ENCODE measurements at places on chromosomes 3 and 15.
A peak's percentile ranks its signal among the peaks of the same experiment; 100 is the strongest.

DNA sequence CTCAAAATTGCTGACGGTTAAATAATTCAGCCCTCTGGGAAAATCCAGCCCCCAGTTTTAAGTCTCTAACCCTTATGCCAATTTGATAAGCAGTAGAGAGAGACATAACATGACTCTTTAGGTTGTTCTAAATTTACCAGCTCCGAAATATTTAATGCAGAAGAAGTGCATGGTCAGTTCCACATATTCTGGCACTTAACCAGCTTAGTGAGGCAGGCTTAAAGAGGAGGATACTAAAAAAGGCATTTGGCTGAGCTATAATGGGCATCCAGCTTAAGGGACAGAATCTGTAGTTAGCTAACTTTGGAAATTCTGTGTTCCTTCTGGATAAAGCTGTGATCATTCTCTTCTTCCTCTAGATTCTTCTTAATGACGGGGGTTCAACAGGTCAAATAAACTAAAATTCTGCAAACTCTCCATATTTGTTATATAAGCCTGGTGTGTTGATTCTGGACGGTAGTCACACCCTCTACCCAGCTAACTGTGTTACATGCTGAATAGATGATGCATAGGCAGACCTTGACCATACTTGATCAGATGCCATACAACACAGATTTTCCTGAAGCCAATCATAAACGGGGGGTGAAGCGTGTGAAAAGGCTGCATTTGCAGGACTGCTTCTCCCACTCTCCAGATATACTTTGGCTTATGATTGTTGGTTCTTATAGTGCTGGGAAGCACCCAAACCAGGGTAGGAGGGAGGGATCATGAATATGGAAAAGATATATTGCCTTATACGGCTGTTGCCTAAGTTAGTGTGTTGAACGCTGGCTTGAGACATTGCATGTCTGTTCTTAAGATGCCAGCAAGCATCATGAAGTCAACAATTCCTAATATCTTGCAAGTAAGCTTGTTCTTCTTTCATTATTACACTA lies 118.4 kb downstream of the FGF12 start:
- no peak for DNase-seq

DNA sequence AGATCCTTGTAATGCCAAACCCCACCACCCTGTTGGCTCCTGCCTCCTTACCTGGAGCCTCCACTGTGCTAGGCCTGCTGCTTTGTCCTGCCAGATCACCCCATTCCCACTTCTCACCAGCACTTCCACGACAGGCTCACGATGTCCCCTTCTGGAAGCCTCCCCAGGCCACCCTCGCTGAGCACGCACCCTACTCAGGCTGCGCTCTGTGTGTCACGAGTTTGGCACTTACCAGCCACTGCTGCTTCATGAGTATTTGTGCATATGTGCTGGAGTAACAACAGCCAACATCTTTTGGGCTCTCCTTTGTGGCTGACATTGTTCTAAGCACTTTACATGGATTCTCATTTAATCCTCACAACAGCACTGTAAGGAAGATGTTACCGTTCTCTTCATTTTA lies 58.1 kb downstream of the PDIA5 start:
- no peak for DNase-seq

DNA sequence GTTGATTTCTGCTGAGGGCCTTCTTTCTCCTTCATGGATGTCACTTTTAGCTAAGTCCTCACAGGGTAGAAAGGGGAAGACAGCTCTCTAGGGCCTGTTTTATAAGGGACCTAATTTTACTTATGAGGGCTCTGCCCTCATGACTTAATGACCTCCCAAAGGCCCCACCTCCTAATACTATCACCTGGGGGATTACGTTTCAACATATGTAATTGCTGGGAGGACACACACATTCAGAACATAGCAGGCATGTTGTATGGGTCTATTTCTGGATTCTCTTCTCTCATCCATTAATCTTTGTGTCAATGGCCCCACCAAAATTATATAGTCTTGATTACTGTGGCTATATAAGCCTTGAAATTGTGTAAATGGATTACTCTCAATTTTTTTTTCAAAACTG lies 255.0 kb downstream of the CLSTN2 start:
- DNase-seq, result no peak

- no peak for DNase-seq
Measured at GRCh38 chr3:149382101-149382467, 4.6 kb upstream of the TM4SF1 start.

DNA sequence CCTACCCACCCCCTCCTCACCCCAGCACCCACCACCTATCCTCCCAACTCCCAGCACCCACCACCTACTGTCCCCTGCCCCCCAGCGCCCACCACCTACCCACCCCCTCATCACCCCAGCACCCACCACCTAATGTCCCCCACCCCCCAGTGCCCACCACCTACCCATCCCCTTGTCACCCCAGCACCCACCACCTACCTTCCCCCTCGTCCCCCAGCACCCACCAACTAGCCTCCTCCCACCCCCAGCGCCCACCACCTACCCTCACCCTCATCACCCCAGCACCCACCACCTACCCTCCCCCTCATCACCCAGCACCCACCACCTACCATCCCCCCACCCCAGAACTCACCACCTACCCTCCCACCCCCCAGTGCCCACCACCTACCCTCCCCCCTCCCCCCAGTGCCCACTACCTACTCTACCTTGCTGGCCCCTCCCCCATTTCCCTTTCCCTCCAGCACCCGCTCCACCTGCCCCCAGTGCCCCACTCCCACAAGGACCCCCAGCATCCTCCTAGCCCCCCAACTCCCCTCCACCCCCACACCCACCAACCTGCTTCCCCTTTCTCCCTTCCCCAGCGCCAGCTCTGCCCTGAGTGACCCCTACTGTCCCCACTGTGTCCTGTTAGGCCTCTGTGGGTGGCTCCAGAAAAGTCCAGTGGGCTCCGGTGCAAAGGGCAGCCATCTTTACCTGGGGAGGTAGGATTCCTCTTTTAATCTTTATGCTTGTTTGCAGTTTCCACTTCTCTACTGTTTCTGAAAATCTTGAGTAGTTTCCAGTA lies 1.2 kb downstream of the UROC1 start:
- no peak for DNase-seq

GRCh38 chr3:159472611-159473010 lies 516.0 kb upstream of the IL12A start:
- no peak for DNase-seq

- no peak for DNase-seq
Measured at GRCh38 chr3:151673974-151674373, 59.8 kb upstream of the AADACL2 start.

DNA sequence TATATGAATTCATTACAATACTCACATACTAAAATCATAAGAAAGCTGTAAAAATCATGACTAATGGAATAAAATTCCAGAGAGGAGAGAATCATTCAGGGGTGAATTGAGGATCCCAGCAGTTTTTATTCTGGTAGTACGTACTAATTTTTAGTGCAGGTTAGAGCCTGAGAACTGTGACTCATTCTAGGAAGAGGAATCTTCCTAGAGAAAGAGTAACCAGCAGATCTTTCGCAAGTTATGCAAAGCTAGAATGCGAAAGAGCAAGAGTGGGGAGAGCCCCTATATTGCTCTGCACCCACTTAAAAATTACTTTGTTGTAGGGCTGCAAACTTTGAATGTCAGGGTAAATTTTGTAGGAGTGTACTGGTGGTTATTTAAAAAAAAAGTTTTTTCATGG lies 303.6 kb upstream of the ARPP21 start:
- DNase-seq, result no peak

DNA sequence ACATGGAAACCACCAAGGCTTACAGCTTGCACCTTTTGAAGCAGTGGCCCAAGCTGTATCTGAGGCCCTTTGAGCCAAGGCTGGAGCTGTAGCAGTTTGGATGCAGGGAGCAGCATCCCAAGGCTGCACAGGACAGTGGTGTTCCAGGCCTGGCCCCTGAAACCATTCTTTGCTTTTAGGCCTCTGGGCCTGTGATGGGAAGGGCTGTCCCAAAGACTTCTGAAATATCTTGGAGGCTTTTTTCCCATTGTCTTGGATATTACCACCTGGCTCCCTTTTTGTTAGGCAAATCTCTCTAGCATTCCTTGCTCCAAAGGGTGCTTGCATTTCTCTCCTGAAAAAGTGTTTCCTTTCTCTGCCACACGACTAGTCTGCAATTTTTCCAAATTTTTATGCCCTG lies 302.8 kb upstream of the MDFIC2 start:
- no peak for DNase-seq

- no peak for DNase-seq
Measured at GRCh38 chr15:42184296-42184695, 23.8 kb downstream of the VPS39 start.

DNA sequence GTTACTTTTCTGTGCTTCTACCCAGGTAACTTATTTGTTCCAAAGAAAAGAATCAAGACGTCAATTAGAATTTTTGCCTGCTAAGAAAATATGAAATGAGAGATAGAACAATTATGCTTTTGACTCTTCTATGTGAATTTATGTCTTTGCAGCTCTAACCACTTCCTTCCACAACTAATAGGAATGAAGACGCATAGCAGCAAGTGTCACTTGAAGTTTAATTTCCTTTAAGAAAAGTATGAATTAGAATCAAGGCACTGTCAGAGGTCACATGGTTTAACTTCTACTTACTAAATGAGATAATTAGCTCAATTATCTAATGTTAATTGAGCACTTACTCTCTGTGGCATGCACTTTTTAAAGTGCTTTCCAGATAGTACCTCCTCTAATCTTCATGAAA lies 3.3 kb downstream of the WDR49 start:
- DNase-seq, result no peak

DNA sequence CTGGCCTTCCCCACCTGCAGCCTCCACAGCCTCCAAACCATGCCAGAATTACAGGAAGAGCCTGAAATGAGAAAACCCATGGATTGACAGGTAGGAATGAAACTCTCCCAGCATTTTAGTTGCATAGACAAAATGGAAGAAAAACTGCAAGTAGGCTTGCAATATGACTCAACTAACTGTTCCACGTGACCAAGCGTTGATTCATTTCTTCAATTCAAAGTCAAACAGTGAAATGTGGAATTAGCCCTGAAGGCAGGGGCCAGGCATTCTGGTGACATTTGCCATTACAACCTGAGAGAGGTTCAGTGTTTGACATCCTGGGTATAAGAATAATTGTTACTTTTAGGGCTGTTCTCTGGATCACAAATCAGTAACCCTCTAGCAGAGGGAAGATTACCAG lies 676.5 kb upstream of the CFAP20DC start:
- no peak for DNase-seq

DNA sequence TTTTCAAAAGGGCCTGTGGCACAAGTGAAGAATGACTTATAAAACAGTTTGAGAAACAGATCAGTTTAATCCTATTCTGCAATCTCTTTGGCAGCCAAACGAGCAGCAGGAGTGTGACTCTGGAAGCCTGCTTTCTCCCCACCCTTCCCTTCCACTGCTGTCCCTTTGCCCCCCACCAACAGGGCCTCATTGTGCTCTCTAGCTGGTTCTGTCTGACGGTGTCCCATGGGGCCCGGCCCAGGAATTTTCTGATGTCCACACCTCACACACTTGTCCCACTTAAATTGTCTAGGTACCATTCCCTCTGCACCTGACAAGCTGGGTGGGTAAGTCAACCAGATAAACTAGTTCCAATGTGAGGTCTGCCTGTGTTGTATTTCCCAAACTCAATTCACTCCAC lies 16.4 kb downstream of the SLCO2A1 start:
- no peak for DNase-seq

GRCh38 chr15:67832897-67833709 lies 6.7 kb downstream of the RNU6-1 start:
- no peak for DNase-seq

DNA sequence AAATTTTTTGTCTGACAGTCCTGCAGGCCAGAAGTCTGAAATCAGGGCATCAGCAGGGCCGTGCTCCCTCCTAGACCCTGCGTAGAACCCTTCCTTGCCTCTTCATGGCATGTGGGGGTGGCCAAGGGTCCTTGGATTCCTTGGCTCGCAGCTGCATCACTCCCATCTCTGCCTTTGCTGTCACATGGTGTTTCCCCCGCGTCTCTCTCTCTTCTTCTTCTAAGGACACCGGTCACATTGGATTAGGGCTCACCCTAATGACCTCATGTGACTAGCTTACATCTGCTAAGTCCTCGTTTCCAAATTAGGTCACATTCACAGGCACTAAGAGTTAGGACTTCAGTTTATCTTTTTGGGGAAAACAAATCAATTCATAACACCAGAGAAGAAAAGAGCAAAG lies 12.0 kb downstream of the SLCO3A1 start:
- no peak for DNase-seq

GRCh38 chr3:110680450-110680849 lies 391.2 kb upstream of the NECTIN3 start:
- no peak for DNase-seq

GRCh38 chr3:174862101-174862500 lies 3.0 kb downstream of the NAALADL2 start:
- DNase-seq, result no peak

GRCh38 chr3:173191611-173192010 lies 50.6 kb upstream of the SPATA16 start:
- no peak for DNase-seq

GRCh38 chr15:85858586-85859375 lies 64.1 kb upstream of the KLHL25 start:
- peak; percentile 50 for DNase-seq

- DNase-seq, result no peak
Measured at GRCh38 chr3:125037498-125038150, 18.2 kb downstream of the HEG1 start.

- no peak for DNase-seq
Measured at GRCh38 chr3:98371186-98371585, 17.5 kb downstream of the OR5K4 start.

DNA sequence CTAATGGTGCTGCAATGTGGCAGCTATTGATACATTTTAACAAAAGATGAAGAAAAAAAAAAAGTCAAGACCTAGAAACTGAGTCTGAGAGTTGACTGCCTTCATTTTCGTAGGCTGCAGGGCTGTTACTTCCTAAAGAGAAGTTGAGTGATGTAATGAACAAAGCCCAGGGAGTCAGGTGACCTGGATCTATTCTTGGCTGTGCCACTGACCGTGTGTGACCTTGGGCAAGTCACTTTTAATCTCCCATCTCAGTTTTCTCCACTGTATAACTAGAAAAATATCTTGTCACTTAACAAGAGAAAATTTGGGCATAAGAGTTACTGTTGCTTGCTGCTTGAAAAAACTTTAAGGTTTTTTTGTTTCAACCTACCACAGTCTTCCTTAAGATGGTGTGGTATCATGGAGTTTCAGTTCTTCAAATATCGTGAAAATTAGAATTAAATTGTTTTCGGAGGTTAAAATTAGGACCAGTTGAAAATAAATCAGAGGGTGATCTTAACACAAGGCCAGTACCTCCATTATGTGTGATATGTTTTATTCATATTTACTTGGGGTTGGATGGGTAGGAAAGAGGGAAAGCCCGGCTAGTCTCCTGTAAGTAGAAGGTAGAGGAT lies 5.8 kb downstream of the FMN1 start:
- DNase-seq, result no peak

DNA sequence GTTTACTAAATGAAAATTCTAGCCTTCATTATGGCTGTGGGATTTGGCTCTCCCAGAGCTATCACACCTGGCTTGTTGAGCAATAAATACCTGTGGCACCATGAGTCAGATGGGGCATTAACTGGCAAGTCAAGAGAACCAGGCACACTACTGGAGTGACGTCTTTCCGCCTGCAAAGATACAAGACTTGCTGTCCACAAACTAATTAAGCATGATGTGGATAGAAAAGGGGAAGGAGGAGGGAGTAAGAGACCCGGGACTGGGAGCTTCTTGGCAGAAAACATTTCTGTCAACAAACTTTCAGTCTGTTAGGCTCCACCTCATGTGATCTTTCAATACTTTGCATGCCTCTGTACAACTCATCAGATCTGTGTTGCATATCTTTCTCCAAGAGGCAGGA lies 56.5 kb downstream of the CLDN1 start:
- DNase-seq, result no peak
